ENCODE measurements at places on chromosomes 12 and 14.

GRCh38 chr14:103872481-103873113 is 25.2 kb upstream of the PPP1R13B start:
- no peak for DNase-seq

DNA sequence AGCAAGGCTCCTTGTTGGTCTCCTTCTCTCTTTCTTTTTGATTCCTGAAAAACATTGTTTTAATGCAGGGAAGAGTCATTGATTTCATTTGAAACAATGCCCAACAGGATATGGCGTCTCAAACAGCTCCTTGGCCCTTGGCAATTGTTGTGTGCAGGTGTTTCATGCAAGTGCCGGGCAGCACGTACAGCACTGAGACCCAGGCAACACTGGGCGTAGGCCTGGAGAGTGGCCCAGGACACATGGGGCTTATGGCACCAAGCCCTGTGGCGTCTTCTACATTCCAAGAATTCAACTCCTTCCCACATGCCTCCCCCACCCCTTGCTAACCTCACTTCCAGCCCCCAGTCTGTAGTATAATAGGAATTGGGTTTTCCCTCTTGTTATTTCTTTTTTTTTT is 230.4 kb downstream of the SPTSSA start:
- DNase-seq: no peak

DNA sequence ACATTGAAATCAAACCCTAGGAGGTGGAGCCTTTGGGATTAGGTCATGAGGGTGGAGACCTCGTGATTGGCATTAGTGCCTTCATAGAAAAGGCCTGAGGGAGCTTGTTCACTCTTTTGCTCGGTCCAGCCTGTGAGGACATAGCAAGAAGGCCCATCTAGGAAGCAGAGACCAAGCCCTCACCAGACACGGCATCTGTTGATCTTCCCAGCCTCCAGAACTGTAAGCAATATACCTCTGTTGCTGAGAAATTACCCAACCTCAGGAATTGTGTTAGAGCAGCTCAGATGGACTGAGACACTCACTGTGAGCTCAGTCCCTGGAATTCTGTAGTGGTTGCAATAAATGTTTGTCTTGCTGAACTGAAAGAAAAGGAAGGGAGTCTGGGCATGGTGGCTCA is 116.2 kb upstream of the MAP1LC3B2 start:
- DNase-seq: no peak

DNA sequence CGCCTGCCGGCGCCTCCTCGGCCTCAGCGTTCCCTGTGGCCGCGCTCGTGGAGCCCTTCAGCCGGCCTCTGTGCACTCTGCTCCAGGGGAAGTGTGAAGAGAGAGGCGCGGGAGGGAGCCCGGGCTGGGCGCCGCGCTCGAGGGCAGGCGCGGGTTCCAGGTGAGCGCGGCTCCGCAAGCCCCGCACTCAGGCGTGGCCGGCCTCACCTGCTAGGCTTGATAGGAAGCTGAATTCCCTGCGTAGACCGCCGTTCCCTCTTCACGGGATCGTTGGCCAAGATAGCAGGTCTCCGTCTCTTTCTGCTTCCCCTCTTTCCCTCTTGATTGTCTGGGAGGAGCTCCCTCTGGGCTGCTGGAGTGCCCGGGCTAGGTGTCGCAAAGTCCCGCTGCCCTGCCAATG is 89.7 kb downstream of the ASCL4 start:
- DNase-seq: no peak

DNA sequence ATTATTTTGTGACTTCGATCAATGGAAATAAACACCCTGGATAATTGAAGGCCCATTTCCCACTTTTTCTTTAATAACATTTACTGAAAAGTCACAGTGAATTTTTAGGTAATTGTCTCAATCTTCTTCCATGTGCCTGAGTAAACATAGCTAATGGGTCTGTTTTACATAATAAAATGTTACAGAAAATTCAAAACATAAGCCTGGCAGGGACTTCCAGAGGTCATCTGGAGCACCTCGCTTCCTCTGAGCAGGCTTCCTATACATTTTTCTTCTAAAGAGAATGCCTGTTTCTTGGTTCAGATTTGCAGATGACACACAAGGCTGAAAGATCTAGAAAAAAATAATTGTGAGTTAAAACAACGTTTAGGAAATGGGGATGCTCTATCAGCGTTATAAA is 183.8 kb upstream of the PDE3A start:
- DNase-seq: no peak

DNA sequence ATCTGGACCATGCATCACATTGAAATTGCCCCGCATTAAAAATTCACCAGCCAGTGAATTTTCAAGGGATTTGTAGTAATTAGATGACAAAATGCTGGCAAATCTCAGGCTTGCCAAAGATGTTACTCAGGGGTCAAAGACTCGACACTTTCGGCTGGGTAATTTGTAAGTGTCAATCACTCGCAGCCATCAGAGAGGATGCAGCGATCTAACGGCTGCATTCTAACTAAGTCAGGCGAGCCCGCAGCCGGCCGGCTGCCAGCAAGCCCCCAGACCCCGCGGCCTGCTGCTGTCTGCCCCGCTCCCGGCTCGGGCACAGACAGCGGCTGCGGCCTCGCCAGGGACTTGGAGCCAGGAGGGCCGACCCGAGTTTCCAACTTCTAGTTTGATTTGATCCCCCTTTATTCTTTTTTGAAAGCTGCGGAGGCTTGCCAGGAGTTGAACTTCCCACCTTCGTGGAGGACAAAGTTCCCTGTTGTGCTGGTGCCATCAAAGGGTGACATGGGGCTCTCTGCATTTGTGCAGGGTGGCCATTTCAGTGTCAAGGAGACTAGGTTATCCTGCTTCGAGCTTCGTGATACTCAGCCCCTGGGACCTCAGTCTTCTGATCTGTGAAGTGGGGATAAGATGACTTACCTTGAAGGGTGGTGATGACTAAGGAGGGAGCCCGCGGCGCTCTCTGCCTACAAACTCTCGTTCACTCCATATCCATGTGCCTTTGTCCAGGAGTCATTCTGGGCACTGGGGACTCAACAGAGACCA is 169.9 kb downstream of the RBM19 start:
- no peak for DNase-seq

DNA sequence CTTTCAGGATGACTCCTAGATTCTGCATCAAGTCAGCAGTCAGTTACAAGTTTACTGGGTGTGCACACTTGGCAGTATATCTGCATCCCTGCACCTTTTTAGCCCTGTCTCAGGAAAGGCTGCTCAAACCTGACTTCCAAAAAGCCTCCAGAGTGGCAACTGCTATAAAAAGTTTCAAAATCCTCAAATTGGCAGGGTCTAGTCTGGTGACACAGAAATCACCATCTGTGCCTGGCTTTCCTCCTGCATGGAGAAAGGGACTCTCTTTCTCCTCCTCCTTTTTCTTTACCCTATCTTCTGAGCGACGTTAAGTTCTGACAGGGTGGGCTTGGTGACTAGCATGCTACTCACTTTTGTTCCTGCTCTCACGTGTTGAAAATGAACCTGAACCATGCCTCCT is 679.5 kb downstream of the C12orf50 start:
- DNase-seq: no peak

- DNase-seq: no peak
Measured at GRCh38 chr14:61288720-61289119, 7.6 kb upstream of the TMEM30B start.

DNA sequence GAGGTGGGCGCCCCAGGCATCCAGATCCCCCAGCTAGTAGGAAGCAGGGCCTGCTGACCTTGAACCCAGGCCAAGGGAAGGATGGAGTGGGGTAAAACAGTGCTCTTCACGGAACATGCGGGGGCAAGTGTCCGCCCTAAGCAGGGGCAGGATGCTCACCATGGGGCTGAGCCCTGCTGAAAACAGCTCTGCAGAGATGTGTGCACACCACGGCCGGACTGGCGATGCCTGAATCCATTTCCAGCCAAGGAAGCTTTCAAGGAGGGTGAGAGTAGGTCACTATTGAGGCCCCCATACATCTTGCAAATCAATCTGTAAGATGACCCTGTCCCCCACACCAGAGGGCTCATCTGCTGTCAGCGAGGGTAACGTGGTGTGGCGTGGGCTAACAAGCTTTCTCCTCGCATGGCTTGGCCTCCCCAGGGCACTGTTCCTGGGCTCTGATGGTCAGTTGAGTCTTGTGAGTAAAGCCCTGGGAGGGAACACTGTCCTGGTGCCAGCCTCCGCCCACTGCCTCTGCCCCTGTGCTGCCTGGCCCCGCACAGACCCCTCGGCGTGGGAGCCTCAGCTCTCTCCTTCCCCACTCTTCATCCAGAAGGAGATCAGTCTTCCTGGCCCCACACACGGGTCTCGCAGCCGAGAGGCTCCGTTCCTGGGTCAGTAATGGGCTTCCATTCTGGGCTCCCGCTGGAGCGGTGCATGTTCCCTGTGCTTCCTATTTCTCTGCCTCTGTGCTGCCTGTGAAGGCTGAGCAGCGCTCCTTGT is 69.1 kb downstream of the CCDC92 start:
- DNase-seq: no peak

GRCh38 chr14:81252278-81252677 is 31.5 kb upstream of the GTF2A1 start:
- no peak for DNase-seq

- no peak for DNase-seq
Measured at GRCh38 chr12:53593707-53594106, 32.5 kb downstream of the ATF7 start.

DNA sequence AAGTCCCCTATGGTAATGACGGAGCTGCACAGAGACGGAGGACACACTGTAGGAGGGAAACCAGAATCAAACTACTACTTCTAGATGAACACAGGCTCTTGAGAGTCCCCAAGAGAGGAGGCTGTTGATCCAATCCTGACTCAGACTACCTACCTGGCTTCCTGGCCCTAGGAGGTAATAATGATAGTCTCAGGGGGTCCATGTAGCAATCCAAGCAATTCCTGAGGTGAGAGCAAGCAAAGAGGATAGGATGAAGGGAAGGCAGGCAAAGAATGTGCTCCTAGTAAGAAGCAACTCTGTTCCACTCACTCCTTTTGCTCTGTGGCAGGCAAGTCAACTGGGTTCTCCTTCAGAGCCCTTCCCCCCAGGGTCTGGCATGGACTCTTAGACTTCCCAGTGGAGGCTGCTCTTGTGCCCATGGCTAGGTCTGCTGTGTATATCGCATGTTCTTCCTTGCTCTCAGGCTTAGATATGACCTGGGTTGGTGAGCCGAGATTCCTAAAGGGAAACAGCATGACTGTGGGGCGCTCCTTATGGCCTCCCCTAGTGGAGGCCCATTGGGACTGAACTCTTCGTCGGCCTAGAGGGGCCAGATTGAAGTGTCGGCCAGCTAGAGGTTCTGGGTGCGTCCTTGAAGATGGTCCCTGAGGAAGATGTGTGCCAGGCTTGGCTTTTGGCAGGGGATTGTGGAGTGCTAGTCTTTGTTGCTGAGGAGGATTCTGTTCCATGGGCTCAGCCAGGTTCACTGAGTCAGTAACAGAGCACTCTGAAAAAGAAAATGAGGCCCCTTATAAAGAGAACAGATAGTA is 2.1 kb downstream of the TINF2 start:
- DNase-seq: no peak

- no peak for DNase-seq
Measured at GRCh38 chr12:123962513-123962912, 10.1 kb downstream of the CCDC92 start.

DNA sequence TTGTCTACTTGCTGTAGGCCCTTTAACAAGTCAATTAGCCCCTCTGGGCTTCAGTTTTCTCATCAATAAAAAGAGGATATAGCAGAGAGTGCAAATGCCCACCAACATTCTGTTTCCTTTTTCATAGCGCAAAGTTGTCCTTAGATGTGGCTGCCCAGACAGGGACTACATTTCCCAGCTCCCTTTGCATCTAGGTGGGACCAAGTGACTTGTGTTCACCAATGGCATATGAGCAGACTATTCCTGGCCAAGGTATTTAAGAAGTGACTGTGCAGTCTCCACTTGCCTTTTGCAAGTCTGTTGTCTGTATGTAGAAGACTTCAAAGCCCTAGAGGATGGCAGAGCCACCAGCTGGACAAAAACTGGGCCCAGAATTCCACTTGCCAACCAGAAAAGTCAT is 59.7 kb downstream of the DAO start:
- DNase-seq: no peak

DNA sequence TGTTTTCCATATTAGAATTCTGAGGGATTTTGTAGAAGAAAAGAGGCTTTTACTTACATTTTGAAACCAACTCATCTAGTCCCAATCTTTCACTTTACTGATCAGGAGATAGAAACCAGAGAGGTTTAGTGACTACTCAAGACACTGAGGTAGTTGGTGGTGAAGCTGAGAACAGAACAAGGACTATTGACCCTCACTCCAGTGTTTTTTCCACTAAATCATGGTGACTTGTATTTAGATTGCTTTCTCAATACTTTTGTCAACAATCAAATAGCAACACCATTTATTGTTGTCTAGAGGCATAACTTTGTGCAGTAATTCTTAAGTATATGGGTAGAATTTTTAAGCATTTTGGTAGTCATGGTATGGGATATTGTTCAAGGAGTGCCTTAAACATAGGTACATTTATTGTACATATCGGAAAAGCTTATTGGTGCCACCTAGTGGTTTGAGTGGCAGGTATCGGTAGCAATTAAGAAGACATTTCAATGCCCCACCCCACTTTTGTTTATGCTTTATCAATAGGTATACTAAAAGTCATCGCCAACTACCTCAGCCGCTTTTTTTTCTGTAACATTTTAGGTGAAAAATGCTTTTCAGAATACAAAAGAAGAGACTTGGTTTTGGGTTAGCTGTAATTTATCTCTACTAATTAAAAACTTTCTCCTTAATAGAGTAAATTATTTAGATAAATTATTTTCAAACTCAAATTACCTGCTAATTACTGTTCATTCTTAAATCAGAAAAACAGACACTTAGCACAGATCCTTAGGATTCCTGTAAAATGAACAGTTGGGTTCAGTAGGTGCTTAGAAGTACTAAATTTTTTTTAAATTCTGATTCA is 47.3 kb upstream of the PAWR start:
- no peak for DNase-seq
